ENCODE measurements at places on chromosomes 3 and 15.

- DNase-seq, result no peak
These were observed 19.8 kb upstream of the NUDT16 start for GRCh38 chr3:131361464-131362421.

GRCh38 chr3:152196782-152197181 lies 71.9 kb upstream of the MBNL1 start:
- DNase-seq, result no peak

- DNase-seq, result no peak
These were observed 81.9 kb upstream of the ADAMTSL3 start for GRCh38 chr15:83571820-83572707.

DNA sequence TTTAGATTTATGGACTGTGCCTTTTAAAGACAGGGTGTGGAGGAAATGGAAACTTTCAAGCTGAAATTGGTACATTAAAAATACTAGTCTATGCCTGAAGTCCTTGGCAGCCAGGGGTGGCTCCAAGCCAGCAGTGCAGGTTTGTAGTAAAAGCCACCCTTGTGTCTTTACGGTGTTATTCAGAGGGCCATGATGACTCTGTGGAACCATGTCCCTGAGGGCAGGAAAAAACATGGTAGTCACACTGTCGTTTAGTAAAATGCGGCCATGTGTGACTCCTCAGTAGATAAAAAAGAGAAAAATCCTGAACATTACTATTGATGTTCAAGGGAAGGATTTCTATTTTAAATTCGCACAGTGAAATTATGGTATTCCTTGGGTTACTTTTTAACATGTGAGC lies 2.7 kb downstream of the FAN1 start:
- DNase-seq, result no peak

GRCh38 chr15:99137111-99137546 lies 32.2 kb downstream of the SYNM start:
- no peak for DNase-seq

GRCh38 chr3:106629215-106629832 lies 747.9 kb upstream of the CCDC54 start:
- no peak for DNase-seq

- no peak for DNase-seq
These were observed 239.3 kb downstream of the EPHB1 start for GRCh38 chr3:135034291-135034768.

DNA sequence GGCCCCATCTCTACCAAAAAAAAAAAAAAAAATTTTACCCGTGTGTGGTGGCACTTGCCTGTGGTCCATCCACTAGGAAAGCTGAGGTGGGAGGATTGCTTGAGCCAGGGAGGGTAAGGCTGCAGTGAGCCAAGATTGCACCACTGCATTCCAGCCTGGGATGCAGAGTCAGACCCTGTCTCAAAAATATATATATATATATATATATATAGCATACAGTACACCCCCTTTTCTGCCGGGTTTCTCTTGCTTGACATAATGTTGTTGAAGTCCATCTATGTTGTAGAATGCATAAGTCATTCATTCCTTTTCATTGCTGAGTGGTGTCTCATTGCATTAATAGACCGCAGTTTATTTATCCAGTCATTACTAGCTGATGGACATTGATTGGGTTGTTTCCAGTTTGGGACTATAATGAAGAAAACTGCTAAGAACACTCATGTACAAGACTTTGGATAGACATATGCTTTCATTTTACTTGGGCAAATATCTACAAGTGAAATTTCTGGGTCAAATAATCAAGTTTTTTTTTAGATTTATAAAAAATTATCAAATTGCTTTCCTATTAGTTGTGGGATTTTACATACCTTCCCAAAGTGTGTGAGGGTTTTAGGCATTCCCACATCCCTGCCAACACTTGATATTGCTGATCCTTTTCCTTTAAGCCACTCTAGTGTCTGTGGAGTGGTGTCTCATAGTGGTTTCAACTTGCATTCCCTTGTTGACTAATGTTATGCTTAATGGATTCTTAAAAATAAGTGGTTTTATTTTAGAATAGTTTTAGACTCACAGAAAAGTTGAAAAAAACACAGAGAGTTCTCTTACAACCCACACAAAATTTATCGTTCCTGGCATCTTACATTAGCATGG lies 2.1 kb upstream of the PRR20G start:
- no peak for DNase-seq

- no peak for DNase-seq
These were observed 396.1 kb upstream of the ROBO2 start for GRCh38 chr3:76643623-76644304.

- no peak for DNase-seq
These were observed 37.4 kb upstream of the VILL start for GRCh38 chr3:37953226-37953625.
